Muscle of back (tissue), 13 donors: ENCODE measurements at places on chromosomes 7 and 10.

- no peak for DNase-seq
These were observed 109.2 kb downstream of the PIP4K2A start for GRCh38 chr10:22605168-22605567.

DNA sequence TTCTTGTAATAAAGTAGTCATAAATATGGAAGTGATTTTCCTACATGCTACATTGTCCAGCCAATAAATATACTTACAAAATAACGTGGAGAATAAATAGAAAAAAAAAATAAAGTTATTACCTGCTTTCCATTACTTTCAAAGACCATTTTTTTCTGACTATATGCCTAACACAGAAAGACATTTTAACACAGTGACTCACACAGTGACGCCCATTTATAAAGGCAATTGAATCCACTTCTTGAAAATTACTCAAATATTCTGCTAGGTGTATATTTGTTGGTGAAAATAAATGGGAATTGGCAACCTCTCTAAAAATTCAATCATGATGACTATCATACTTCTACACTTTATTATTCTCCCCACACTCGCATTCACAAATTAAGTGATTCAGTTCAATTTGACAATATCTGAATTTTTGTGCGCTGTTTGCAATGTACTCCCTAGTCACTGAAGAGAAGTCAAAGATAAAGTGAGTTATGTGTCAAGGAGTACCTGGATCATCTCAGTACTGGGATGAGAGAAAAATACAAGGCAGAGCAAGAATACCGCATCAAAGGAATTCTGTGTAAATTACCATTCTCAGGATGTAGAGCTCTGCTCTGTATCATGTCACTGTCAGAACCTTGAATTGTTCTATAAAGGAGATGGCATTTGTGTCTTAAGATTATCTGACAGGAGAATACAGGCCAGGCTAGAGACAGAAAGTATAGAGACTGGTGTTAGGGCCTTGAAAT is 642.7 kb downstream of the IPMK start:
- DNase-seq = no peak

DNA sequence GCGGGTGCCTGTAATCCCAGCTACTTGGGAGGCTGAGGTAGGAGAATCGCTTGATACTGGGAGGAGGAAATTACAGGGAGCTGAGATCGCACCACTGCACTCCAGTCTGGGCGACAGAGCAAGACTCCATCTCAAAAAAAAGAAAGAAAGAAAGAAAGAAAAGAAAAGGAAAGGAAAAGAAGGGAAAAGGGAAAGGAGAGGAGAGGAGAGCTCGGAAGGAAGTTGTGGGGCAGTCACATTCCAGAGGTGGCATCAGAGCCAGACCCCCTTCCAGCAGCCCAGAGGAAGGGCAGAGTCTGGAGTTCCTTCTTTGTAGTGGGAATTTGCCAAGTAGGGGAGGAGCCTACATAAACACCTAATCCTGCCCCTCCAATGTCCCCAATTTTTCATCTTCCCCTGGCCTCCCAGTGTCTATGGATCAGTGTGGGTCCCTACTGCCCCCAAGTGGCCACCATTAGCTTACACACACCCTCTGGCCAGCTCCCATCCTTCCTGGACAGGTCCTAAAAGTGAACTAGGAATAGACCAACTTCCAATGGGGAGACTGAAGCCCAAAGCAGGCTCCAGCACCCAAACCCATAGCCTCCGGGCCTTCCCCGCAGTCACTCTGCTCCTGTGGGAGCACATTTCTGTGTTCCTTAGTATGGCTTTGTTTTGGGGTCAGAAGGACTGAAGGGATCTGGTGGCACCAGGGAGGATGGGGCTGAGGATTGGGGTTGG is 39.6 kb upstream of the HSPB1 start:
- DNase-seq = peak; percentile 34

GRCh38 chr10:5518143-5518542 is 6.6 kb upstream of the CALML3 start:
- no peak for DNase-seq

DNA sequence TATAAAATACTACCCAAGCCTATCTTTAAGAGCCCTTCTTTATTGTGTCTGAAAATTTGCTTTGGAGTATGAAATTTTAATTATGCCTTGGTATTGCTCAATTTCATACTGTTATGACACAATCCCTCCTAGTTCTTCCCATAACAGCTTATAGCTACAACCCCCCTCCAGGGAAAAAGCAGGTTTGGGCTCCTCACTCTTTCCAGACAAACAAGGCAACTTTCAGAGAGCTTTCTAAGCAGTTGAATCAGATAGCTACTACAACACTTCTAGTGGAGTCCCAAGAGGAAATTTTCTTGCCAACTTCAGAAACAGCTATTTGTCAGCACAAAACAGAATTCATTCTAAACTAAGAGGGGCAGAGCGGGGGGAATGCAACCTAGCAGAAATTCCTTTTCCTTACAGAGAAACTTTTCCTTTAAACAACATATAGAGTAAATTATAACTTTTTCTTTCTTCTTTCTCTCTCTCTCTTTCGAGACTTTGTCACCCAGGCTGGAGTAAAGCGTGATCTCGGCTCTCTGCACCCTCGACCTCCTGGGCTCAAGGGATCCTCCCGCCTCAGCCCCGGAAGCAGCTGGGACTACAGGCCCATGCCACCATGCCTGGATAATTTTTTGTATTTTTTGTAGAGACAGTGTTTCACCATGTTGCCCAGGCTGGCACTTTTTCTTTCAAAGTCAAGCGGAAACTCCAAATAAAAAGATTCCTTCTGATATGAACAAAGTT is 26.0 kb upstream of the JMJD1C start:
- DNase-seq = peak; percentile 72
